ENCODE measurements at places on chromosomes 6 and 20. TPM values are rescaled to one million over a fixed set of nuclear protein-coding genes. Genes with fewer than 3 reads are reported as not detected.

NRN1 gene
- total RNA-seq = 3.6 TPM

PARD6B gene
- 16.8 TPM for total RNA-seq

DNA sequence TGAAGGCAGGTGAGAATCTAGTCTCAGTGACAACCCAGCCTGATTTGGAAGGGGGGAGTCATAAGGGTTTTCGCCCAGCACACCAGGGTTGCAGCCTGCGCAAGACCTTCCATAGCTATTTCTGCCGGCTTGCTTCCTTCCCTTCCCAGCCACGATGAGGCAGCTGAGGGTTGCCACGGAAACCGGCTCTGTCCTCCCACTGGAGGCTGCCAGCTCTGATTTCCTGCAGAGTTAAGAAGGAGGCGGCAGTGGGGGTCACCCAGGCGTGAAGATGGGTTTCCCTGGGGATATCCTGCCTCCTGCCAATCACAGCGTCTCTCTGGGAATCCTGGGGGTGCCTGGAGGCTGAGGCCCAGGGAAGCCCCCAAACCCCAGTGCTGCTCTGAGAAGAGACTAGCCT lies 23.1 kb upstream of the KCNB1 start:
- DNase-seq = no peak

GRCh38 chr20:60838297-60838696 lies 413.8 kb upstream of the CDH4 start:
- DNase-seq = no peak

GRCh38 chr6:75492386-75493153 lies 1.0 kb downstream of the FILIP1 start:
- no peak for DNase-seq

GRCh38 chr6:101001012-101001411 lies 119.9 kb upstream of the ASCC3 start:
- no peak for DNase-seq

COL21A1 gene
- total RNA-seq = 20.5 TPM

DNA sequence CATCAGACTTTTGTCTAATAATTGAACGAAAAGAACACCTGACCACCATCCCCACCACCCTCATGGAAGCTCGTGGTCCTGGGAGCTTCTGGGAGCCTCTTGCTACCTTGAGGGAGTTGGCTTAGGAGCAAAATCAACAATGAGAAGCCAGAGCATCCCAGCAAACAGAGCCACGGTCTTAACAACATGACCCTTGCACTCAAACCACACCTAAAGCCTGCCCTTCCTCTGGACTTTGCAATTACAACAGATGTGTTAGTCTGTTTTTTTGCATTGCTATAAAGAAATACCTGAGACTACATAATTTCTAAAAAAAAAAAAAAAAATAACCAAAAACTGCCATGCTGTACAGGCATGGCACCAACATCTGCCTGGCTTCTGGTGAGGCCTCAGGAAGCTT lies 9.5 kb upstream of the RBM24 start:
- DNase-seq = no peak

GPR6 gene
- total RNA-seq = not detected

DNA sequence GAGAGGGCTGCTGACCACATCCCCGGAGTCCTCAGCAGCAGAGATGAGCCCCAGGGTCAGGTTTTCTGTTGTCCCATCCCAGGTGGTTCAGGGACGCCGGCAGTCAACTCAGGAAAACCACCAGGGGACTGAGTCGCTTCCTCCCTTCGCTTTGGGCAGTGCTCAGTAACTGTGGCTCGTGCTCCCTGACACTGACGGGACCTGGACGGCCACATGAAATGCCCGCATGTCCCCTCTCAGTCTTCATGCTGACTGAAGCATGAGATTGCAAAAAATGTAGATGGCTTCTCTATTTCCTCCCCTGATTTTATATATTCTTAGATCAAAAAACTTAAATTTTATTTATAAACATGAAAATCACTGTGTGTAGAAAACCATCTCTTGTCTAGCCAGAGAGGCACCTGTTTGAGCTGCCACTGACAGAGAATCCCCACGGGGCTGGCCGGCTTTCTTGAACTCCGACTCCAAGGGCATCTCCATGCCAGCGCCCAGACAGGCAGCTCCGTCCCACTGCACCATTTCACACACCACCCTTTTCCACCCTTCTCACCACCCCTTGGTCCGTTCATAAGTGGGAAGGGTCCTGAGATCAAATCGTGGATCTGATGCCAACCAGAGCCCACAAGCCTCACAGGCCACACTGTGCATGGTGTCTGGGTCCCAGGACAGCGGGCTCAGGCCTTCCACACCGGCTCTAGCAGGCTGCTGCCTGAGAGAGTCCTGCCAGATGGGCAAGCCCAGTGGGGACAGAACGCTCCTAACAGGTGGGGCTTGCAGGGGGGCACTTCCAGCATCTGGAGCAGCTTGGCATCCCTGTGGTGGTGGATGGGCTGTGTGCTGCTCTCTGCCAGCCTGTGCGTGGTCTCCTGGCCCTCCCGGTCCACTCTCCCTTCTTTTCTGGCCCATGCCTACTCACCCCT lies 98.2 kb downstream of the SMOC2 start:
- no peak for DNase-seq

GRCh38 chr6:37819802-37820717 lies 533 bp downstream of the ZFAND3 start:
- DNase-seq = peak; percentile 66

SPATS1 gene
- total RNA-seq = not detected

- DNase-seq = no peak
Measured at GRCh38 chr6:90819483-90819882, 232.6 kb upstream of the MAP3K7 start.

DNA sequence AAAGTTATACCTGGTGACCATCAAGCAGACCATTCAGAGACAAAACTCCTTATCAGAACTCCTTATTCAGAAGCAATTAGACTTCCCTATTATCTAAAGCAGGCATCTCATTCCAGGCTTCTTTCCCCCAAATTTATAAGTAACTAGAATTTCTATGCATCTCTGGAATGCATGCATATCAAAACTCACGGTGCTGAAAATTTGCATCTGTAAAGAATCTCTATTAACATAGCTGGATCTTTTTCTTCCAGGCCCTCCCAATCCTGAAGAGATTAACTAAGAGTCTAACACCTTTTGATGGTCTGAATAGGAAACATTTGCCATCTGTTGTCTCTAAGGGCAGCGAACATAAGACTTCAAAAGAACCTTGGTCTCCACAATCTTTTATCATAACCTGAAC lies 22.8 kb upstream of the SLC52A3 start:
- no peak for DNase-seq

DNA sequence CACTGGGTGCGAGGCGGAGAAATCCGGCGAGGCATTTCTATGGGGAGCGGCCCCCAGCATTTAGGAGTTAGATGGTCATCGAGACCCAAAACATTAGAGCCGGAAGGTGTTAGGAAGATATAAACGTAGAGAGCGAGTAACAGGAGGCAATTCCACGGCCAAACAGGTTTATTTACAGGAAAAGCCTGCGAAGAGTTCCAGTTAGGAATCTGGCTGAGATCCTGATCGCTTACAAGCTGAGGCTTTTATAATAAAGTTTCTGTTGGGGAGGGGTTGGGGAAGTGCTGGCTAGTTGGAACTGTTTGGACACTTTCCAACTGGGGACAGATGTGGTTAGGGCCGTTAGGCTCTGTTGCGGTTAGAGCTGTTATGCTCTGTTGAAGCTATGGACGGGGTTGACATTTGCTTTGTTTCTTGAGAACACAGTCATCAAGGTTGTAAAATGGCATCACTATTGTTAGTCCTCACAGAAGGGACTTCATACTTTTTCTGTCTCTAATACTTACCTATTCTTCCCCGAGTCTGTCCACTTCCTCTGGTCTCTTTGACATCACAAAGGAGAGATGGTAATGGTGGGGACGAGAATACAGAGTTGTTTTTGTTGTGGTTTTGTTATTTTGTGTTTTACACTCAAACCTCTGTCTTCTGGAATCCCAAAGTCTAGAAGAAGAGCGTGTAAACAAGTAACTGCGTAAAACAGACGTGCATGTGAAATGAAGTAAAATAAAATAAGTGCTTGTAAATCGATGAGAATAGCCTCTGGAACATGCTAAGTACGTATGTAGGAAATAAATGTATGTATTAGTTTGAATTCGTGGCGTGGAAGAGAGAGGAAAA lies 554 bp upstream of the ZSCAN31 start:
- DNase-seq = peak; percentile 59

DNA sequence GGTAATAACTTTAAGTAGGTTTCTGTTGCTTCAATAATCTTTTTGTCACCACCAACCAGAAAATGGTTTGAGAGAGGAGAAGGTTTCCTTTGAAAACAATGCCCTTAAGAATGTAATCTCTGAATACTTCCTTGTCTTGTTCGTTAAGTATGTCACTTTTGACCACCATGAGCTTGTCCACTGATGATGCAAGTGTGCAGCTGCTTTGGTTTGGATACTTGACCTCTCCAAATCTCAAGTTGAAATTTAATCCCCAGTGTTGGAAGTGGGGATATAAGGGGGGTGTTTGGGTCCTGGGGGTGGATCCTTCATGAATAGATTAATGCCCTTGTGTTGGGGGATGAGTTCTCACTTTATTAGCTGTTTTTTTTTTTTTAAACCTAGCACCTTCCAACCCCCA lies 985.4 kb downstream of the EPHA7 start:
- DNase-seq = no peak

RNF144B gene
- total RNA-seq = 5.9 TPM

PRKN gene
- 8.1 TPM for total RNA-seq

INSM1 gene
- total RNA-seq = 2.8 TPM

VGLL2 gene
- not detected for total RNA-seq

NOX3 gene
- total RNA-seq = not detected

POU5F1 gene
- total RNA-seq = 5.8 TPM

MMP24 gene
- total RNA-seq = 0.58 TPM
